ENCODE measurements at places on chromosomes 3 and 15.

DNA sequence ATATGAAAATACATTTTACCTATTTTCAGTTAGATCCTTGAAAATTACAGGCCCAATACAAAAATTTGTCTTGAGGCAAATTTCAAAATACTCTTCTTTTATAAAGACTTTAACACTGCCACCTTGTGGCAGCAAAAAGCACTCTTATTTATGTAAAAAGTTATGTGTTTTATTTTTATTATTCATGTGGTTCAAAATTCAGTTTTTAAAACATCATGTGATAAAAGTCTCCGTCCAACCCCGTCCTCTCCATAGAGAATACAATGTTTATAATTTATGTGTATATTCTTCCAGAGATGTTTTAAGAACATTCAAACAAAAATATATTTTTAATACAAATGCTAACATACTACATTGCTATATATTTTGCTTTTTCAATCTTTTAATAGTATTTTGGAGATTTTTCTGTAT, 36.9 kb upstream of the TRIM59 start:
- peak; percentile 20 for DNase-seq

- DNase-seq, result peak; percentile 72
Observed at GRCh38 chr3:10344147-10344943, 23.4 kb upstream of the SEC13 start.

DNA sequence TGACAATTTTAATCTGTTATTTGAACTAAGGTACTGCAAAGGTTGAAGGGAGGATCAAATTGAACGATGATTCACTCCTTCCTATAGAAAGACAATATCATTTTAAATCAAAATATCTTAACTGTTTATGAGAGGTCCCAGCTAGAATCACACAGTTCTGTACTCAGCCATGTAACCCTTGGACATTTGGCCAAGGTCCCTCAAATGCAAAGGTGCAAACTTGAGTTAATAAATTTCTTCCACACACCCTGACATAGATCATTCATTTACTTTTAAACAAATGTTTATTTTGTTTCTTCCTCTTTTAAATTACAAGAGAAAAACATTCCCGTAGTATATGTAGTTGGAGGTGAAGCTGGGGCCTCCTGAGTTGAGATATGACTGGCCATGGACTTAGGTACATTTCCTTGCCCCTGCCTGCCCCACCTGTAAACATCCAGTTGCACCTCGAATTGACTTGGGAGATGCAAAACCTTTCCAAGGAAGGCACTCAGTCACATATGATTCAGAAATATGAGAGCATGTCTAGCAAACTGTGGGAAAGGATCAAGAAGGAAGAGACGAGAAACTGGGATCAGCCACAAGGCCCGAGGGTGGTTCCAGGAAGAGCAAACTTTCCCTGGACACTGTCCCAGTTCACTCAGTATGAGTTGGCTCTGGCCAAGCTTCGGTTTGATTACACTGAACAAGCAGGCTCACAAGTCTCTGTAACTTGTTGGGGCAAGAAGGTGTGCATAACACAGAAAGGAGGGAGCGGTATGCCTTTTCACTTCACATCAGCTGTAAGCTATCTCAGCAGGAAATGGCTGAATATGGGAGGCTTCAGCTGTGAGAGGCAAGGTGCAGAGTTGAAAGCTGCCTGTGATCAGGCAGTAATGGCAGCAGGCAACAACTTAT, 6.7 kb downstream of the TNFSF10 start:
- no peak for DNase-seq

GRCh38 chr15:50190166-50190570, 8.2 kb downstream of the SLC27A2 start:
- DNase-seq, result no peak

DNA sequence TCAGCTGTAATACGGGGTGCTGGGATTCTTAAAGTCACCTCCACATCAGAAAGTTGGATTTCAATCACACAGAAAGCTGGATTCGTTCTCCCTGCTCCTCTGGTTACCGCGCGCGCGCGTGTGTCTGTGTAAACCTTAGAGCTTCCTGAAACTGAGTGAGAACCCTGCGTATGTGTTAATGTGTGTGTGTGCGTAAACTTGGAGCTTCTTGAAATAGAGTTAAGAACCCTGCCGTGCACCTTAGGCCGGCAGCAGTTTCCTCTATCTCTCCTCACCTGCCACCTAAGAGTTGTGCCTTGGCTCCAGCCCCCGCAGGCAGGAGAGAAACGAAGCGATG, 531 bp downstream of the LZTFL1 start:
- DNase-seq, result peak; percentile 17

GRCh38 chr3:103295974-103296570, 861.3 kb downstream of the ZPLD1 start:
- DNase-seq, result peak; percentile 3

GRCh38 chr3:16842272-16843270, 42.2 kb upstream of the PLCL2 start:
- no peak for DNase-seq

- DNase-seq, result no peak
Observed at GRCh38 chr15:54620916-54621315, 575.8 kb downstream of the RSL24D1 start.

- peak; percentile 86 for DNase-seq
Observed at GRCh38 chr3:196193133-196193735, 18.0 kb downstream of the ZDHHC19 start.

- peak; percentile 54 for DNase-seq
Observed at GRCh38 chr15:78709263-78709882, 68.4 kb upstream of the CHRNB4 start.

GRCh38 chr3:36693670-36694069, 70.7 kb downstream of the DCLK3 start:
- no peak for DNase-seq

DNA sequence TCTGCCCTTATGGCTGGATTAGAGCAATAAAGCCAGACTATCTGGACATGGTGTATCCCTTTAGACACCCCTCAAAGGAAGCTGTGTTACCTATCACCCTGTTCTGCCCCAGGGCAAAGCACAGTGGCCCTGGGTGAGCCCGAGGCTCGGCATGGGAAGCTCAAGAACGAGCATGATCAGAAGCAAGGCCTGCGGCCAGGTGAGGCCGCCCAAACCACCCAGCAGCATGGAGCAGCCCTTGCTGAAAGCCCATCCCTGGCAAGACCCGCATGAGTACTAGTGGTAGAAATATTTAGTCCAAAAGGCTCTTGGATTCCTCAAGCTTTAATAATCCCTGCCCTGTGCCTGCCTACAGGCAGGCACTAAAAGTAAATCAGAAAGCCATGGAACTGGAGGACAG, 261.1 kb downstream of the MEX3B start:
- DNase-seq, result no peak

GRCh38 chr3:178558637-178559036, 22.4 kb downstream of the KCNMB2 start:
- DNase-seq, result no peak

DNA sequence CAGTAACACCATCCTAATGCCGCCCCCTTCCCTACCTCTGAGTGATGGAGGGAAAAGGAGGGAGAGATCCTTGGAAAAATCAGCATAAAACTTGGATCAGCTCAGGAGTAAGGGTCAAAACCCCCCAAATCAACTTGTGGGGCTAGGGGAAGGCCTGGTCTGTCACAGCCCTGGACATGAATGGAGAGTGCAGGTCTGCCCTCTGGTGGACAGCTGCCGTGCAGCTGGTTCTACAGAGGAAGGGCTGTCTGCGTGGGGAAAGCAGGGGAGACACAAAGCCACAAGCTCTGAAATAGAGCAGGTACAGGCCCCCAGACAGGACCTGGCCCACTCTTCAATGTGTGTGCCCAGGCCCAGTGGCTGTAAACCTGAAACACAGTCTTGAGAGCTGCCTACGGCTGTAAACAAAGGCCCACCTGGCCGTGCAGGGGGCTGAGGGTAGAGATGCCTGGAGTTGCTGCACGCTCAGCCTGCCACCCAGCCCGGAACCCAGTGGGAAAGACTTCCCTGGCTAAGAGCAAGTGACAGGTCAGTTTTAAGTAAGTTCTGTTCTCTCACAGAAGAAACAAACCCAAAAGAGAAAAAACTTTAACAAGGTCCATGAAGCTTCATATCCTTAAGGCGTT, 16.4 kb downstream of the CLK3 start:
- DNase-seq, result peak; percentile 72

- DNase-seq, result no peak
Observed at GRCh38 chr3:71956069-71956340, 171.1 kb upstream of the PROK2 start.

DNA sequence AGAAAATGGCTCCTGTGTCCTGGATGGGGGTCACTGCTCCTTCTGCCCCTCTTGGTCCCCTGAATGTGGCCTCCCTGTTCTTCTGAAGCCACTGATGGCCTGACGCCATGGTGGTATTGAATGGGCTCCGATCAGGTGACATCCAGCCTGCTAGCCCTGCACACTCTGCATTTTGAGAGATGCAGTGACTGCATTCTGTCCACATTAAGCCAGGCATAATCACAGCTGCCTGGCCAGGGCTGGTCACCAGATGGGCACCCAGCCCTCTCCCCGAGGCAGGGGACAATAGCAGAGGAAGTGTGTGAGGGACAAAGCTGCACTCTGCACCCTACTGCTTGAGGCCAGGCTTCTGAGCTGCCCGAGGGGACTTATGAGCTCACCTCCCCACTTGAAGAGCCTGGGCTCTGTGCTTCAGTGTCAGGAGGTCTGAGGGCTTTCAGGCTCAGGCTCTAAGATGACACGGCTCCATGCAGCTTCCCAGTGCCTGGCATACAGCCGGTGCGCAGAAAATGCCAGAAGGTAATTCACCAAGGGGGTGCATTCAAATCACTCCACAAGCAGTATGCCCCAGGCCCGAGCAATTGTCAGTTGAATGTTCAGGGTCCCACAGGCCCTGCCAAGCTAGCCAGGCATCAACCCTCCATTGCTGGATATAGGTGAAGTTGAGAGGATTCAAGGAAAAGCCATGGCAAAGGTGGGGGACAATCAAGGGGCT, 56.8 kb downstream of the WNT7A start:
- no peak for DNase-seq

DNA sequence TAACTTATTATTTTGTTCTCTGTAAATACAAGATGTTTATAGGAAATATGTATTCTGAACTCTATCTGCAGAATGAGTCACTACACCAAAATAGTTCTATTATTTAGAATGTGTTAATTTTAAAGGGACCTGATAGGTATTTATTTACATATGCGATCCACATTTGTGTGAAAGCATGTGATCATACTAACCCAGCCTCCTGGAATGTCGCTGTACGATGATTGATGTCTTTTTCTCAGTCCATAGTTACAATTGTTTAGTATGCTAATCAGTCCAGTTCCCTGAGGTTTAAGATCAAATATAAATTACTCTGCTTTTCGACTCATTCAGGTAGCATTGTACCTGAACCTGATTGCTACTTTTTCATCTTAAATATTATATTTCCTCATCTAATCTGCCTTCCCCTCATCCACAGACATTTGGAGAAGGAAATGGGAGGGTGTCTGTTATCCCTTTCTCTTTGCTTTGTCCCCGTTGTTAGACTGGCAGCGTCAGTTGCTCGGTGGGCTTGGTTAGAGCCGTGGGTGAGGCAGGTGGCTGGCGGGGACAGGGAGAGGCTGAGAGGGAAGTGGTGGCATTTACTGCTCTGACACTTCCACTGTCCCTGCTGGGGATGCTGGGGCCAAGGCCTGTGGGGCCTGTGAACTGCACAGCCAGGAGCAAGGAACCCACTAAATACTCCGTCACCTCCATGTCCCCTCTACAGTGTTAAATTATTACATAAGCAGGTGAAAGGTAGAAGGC, 27.8 kb upstream of the NR2E3 start:
- no peak for DNase-seq

DNA sequence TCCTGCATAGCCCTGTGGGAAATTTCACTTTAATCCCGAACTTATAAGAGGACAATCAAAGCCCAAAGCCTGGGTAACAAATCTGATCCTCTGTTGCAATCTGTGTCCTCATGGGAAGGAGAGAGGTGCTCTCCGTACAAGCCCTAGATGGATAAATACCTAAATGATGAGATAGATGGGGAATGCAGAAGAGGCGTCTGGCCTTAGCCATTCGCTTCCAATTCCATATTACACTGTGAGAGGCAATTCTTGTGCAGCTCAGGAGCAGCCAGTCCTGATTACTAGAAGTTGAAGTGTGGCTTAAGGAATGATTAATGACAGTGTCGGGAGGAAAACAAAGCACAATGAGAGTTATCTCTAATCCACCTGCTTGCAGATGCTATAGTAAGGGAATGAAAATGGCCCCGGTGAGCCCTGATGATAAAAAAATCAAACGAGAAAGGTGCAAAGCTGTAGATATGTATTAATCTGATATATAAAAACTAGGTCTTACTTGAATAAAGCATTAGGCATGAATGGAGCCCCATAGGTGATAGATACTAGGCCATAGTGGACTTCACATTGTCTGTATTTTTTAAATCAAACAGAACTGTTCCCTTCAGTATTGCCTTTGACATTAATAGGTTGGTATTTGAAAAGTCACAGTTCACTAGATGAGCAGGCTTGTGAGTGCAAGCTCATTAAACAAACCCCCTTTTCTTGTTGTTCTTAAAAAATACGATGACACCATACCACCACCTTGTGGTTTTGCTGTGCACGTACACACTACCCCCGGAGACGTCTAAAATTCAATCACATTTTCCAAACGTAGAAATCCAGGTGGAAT, 54.2 kb upstream of the TMCO5A start:
- peak; percentile 41 for DNase-seq

DNA sequence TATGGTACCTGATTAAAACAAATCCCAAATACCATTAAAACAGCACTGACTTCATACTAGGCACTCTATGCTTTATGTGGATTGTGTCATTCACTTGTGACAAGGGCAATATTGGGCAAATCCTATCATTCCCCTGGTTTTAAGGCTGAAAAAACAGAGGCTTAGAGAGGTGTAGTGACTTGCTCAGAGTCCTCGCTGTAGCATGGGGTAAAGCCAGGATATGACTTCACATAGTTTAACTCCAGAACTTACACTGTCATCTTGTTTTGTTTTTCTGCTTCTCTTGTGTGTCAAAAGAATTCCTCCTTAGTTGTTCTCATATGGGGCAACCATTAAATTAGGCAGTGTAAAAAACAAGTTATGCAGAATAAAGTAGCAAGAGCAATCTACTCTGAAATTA, 40.3 kb upstream of the ICE2 start:
- no peak for DNase-seq

- DNase-seq, result peak; percentile 7
Observed at GRCh38 chr3:69385723-69386555, at the start of gene FRMD4B. Gene FRMD4B (minus strand): TSS chr3:69386088. CDS start chr3:69385989, 99 bp downstream.

- no peak for DNase-seq
Observed at GRCh38 chr3:174331095-174331800, 527.9 kb upstream of the NAALADL2 start.

- no peak for DNase-seq
Observed at GRCh38 chr3:168327856-168328255, 232.1 kb upstream of the GOLIM4 start.

GRCh38 chr15:37773111-37773860, 161.2 kb upstream of the TMCO5A start:
- DNase-seq, result no peak

GRCh38 chr3:88398581-88398980, 248.8 kb downstream of the C3orf38 start:
- DNase-seq, result no peak

- no peak for DNase-seq
Observed at GRCh38 chr3:184354121-184354728, 7.2 kb downstream of the CLCN2 start.

- no peak for DNase-seq
Observed at GRCh38 chr15:58532126-58532525, 100.3 kb downstream of the LIPC start.
